Chondrocyte (in vitro differentiated cells): ENCODE measurements at places on chromosomes 7 and 10.

DNA sequence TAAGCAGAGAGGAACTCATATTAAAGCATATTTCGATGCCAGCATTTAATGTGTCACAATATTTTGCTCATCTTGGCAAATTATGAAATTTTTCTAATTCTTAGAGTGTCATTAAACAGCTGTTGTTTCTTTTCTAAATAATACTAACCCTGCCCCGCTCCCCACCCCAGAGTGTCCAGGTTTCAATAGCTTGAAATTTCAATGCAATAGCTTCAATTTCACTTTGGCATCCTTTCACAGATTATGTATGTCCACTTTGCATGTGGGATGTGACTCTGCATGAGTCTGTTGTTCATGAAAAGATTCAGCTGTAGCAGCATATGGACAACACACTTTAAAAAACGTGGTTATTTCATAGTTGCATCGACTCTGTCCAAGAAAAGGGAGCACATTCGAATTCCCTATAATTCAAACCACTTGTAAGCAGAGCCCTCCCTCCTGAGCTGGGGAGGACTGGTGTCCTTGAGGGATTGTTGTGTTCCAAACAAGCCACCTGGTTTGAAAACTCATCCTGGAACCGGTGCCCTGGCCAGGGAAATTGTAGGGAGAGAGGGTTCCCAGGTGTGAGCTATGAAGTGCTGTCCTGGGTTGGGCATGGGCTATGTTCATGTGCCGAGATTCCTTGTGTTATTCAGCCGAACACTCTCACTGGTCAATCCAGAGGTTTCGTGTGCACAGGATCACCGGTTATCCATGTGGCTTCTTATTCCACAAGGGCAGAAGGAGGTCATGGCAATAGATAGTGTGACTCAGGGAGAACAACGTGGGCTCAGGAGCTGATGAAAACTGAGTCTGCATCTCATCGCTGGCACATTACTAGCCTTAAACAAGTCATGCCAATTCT is 64.6 kb upstream of the CREB5 start:
- DNase-seq, result no peak

DNA sequence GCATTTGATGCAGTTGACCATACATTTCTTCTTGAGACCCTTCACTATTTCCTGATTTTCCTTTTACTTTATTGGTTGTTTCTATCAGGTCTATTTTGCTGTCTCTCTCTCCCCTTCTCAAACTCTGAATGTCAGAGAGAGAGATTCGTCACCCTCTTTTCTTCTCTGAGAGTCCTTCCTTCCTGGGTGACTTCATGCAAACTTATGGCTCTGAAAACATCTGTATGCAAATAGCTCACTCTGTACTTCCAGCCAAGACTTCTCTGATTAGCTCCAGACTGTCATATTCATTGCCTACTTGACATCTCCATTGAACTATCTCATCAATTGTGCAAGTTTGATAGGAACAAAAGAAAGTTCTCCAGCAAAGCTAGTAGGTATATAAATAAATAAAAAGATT is 191.7 kb upstream of the KLF6 start:
- no peak for DNase-seq

DNA sequence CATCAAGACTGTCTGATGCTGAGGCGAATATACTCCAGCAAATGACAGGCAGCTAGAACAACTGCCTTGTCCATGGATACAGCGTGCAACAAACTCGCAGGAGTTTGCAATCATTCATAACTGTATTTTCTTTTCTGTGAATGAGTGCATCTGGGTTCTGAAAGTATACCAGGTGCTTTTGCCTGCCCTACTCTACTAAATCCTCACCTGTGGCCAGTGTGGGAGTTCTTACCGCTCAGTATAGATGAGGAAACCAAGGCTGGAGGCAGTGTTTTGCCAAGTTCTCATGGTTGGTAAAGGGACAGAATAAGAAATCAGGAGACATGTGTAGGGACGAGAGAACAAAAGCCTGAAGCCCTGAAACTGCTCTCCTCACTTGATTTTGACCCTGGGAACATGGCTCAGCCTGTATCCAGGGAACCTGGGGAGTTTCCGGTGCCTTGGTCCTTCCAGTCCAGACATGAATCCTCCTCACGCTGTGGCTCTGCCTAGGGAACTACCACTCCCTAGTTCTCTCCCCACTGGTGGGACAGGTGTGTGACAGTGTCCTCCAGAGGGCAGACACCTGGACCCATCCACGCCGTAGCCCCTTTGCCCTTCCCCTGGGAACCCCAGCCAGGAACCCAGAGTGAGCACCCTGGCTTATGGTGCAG is 142.0 kb downstream of the CDH23 start:
- no peak for DNase-seq

DNA sequence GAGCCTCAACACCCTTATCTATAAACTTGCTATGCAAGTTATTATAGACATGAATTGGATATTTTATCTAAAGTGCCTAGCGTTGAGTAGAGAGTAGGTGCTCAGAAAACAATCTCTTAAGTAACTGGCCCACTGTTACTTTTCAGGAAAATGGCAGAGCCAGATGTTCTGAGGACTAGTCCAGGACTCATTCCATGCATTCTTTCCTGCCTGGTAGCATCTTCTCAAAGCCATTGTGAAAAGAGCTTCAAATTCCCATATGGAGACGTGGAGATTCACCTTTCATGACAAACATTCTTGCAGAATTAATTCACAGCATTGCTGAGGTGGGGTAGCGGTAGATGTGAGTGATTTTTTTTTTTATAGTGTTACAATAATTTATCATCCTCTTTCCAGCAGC is 35.9 kb upstream of the ITPRID1 start:
- DNase-seq, result no peak

- DNase-seq, result no peak
Observed at GRCh38 chr7:151553356-151553755, 33.7 kb upstream of the RHEB start.

GRCh38 chr10:5910323-5911100 is 20.5 kb downstream of the FBH1 start:
- no peak for DNase-seq

- no peak for DNase-seq
Observed at GRCh38 chr7:94384315-94384714, 10.4 kb upstream of the COL1A2 start.

DNA sequence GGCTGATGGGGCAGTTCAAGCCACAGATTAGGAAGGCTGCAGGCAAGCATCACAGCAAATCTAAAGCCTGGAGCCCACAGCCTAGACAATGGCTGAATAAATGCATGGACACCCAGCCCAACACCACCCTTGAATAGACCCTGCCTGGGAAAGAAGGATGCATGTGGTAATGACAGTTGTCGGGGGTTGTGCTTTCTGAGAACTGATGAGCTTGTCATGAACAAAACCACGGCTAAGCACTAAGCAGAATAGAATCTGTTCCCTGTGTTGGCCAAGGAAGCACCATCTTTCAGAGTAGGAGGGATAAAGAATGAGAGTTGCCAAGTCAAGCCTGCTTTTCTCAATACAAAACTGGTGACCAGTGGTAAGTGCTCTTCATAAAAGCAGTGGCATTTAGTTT is 66.1 kb upstream of the JCAD start:
- DNase-seq, result no peak

DNA sequence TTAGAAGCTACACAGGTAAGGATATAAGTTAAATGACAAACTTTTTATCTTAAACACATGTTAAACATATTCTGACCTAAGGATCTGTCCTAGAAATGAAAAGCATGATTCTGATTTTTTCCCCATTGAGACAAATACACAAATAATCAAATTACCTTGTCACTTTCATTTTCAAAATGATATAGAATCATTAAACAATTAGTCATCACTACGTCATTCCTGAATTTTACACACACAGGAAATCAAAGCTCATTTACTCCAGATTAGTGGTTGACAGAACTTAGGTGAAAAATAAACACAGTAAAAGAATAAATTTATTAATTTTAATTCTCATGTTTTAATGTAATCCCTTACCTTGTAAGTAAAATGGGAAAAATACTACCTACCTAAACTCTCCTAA is 89.0 kb downstream of the AASS start:
- no peak for DNase-seq

- no peak for DNase-seq
Observed at GRCh38 chr10:73983096-73984047, 14.5 kb upstream of the VCL start.

DNA sequence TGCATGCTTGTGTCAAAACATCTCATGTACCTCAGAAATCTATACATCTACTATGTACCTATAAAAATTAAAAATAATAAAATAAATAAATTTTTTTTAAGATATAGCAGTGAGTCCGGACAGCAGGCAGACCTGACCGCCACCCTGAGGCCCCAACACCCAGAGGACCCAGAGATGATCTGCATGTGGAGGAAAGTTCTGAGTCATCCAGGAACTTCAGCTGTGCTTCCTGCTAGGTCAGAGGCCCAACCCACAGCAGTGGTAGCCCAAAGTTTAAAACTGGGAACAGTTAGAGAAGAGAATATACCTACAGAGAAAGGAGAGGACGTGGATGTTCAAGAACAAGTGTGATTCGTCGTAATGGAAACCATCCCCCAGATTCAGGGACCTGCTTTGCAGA is 683.7 kb upstream of the NRP1 start:
- no peak for DNase-seq

DNA sequence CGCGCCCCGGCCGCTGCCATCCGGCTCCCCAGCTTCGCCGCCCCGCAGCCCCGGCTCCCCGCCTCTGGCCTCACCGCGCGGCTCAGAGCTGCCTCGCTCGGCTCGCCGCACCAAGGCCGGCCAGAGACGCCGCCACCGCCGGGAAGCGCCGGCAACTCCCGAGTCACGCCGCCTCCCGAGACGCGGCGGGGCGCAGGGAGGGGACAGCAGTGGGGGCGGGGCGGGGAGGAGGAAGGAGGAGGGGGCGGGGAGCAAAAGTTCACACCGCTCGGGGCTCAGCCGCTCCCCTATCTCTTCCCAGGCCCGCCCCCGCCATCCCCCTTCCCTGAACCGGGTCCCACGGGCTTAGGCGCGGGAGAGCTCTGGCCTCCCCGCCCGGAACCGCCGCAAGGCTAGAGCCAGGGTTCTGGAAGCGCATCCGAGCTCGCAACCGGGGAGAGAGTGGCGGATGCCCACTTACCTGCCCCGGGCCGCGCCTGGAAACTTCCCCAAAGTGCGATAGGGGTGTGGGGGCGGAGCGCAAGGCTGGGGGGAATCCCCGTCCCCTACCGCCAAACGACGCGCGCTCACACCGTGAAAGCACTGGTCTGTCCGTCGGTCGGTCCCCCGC is 1.0 kb downstream of the CHST15 start:
- DNase-seq, result peak; percentile 83

- DNase-seq, result peak; percentile 62
Observed at GRCh38 chr7:47346377-47346914, 235.5 kb downstream of the TNS3 start.

- DNase-seq, result no peak
Observed at GRCh38 chr7:825386-825785, 6.9 kb upstream of the SUN1 start.

DNA sequence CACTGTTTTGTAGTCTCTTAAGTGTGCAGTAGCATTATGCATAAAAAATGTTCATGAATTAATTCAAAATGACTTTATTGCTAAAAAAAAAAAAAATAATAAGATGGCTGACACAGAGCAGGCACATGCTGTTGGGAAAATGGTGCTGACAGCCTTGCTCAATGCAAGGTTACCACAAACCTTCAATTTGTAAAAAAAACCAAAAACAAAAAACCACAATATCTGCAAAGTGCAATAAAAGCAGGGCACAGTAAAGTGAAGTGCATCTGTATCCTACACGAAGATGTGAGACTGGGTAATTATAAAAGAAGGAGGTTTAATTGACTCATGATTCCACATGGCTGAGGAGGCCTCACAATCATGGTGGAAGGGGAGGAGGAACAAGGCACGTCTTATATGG is 185.8 kb downstream of the USP6NL start:
- DNase-seq, result no peak

DNA sequence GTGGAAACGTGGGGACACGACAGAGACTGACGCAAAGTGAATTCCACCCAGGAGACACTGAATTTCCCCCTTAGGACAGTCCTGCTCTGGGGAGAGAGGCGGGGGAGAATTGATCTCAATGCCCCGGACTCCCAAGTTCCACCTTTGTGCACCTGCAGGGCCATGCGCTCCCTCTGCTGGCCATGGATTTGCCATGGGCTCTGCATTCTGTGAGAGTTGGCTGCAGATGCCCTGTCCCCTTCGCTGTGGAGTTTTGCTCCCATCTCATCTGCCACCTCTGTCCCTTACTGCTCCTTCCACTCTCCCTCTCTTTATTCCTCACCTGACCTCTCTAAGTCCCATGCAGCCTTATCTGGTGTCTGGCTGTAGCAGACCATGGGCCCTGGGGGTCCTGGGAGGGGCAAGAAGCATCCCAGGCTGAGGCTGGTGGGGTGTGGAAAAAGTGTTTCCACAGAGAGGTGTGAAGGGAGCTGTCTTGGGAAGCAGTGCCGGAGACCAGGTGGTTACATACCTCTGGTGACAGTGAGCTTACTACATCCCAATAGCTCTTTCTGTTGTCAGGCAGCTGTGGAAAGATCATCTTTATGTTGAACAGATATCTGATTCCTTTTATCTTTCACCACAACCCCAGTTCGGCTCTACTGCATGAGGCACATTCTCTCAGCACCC is 14.3 kb downstream of the GHRHR start:
- no peak for DNase-seq

DNA sequence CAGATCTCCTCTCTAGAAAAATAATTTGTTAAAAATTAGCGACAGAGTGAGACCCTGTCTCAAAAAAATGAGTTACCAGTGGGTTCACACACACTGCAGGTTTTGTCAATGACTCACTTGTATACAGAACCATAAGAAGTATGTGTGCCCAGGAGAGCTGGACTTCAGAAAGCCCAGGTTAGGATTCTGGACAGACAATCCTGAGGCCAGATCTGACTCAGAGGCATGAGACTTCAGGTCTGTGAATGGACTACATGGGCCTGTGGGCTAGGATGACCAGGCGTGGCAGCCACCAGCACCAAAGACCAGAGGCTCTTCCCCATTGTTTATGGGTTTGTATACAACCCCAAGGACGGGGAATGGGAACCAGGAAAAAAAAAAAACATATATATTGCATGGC is 9.3 kb upstream of the ZNF438 start:
- DNase-seq, result no peak

DNA sequence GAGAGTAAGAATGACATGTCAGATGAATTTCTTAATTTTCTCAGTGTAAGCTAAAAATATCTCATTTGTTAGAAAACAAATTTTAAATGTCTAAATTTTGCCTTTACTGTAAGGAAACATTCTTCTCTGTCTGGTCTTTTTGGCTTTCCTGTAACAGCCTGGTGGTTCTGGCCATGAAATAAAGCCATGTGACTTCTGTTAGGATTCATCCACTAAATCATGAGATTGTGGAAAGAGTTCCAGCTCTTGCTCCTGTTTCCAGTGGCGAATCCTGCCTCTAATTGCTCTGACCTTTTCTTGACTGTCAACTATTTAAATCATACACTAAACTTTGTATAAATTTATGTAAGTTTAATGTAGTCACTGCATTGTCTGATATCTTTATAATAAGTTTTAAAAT is 398.5 kb upstream of the AKR1E2 start:
- no peak for DNase-seq

GRCh38 chr10:93535293-93535692 is 31.2 kb upstream of the FFAR4 start:
- DNase-seq, result no peak

DNA sequence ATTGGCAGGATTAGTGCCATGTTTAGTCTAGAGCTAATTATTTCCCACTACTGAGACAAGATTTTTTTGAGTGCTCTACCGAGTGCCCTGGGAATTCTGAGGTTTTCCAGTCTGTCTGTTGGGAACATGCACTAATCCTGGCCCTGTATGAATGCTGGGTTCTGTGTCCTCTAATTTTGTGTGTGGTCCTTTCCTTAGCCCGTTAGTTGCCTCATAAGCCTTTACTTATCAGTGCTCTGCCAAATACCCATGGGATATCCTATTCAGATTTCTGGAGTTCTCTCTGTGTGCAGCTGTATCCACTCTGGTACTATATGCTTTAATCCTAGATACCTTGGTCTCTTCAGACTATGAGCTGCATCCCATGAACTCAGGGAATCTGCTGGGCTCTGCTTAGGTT is 13.1 kb downstream of the CSGALNACT2 start:
- DNase-seq, result no peak
